ENCODE measurements at places on chromosomes 16 and 17.

DNA sequence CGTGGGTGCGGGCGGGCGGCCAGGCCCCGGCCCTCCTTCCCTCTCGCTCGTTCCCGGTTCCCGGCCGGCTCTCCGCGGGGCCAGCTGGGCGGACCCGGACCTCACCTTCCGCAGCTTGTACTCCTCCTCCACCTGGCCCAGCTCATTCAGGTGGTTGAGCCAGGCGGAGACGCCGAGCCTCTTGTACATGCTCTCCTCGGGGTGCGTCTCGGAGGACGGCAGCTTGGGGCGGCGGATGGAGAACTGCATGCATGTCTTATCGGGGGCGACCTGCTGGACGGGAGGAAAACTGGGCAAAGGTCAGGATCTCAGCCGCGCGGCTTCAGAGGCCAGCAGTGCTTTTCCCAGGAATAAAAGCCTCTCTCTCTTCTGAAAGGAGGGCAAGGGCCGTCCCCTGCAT lies 85.4 kb downstream of the TBC1D16 start:
- no peak for DNase-seq

GRCh38 chr17:21215935-21216334 lies 2.0 kb upstream of the TMEM11 start:
- DNase-seq = no peak

DNA sequence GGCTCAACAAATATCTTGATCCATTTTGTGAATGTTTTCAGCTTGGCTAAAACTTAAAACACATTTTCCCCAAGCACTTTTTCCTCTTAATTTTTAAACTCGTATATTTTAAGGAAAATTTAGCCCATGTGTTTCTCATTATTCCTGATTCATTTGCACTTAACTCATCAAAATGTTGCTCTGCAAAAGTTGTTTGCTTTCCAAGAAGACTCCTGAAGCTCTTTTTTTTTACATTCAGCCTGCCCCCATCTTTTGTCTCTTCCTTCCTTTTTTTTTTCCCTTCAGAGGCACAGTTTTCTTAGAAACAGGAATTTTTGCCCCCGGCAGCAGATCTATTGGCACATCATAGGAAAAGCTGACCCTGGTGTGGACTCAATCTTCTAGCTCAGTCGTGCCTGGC lies 155.0 kb upstream of the SALL1 start:
- no peak for DNase-seq

DNA sequence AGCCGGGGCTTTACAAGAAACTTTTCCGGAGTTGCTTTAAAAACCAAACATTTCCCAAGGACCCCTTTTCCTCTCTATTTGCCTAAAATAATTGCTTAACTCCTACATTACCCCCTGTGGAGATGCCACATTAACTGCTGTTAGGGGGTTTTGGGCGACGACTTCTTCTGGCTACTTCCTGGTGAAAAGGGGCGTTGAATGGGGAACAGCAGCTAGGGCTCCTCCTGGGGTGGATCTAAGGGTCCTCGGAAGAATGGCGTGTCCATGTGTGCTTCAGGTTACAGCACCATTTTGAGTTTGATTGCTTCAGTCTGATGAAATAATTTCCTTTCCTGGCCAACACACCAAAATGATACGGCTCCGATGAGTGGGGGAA lies 22.0 kb downstream of the ABCC1 start:
- DNase-seq = no peak

DNA sequence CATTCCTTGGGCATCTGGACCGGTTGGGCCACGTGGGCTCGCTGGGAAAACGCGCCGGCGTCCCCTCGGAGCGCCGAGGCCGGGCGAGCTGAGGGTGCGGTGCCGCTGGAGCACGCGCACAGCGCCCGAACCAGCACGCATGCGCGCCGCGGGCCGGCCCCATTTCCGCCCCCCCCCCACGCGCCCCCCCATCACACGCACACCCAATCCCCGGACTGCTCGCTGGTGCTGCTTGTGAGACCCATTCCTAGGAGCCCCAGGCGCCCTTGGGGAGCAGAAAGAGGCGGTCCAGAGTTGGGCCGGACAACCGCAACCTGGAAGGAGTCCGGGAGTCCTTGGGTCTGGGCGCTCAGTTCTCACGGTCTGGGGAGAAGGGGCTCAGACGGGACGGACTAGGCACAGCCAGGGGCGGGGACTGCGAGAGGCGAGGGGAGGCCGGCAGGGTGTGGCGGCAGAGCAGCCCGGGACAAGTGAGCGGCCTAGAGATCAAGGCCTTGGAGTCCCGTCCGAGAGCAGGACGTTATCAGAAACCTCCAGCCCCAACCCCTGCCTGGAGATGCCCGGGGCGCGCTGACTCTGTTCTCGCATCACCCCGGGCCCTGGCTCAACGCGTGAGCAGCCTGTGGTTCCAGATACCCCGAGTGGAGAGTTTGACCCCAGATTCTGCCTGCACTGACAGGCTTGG lies 6.0 kb upstream of the CBX8 start:
- DNase-seq = no peak

- no peak for DNase-seq
These were observed 36.6 kb downstream of the TMEM11 start for GRCh38 chr17:21177401-21177800.

- DNase-seq = no peak
These were observed 1.2 kb upstream of the SECTM1 start for GRCh38 chr17:82334622-82335394.

GRCh38 chr17:34361478-34362061 lies 1.5 kb downstream of the CCL1 start:
- peak; percentile 94 for DNase-seq

GRCh38 chr16:11992008-11992584 lies 15.6 kb downstream of the SNX29 start:
- DNase-seq = no peak

DNA sequence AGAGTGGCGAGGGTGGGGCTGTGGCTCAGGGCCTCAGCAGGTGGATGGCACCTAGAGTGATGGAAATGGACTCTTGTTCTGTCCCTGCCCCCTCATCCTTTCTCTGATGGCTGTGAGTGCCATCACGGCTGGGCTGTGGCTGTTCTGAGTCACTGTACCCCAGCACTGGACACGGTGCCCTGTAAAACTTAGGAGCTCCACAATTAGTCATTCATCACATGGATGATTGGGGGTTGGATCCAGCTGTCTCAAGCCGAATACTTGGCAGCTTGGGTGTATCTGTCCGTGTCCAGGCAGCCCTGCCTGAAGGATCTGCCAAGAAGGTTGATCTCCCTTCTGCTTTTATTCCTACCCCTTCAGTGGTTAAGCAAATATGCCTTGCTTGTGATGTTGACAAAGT lies 295.5 kb upstream of the EEF2KMT start:
- no peak for DNase-seq

DNA sequence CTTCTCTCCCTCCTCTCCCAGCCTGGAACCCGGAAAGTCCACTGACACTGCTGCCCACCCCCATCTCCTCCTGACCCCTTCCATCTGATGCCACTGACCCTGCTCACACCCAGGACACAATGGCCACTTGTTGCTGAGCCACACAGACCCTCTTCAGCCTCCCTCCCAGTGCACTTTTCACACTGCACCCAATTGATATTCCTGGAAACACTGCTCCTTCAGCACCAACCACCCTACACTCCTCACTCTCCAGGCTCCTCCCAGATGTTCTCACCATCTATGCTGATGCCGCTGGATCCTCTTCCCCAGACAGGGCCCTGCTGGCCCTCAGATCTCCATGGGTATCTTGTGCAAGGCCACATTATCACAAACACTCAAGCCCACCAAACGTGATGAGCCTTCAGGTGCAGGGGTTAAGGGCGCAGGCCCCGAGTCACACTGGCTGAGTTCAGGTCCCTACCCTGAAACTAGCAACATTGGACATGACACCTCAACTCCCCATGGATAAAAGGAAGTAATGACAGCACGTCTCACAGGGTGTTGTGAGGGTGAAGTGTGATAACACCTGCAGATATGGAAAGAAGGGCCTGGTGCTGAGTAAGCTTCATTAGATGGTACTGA lies 238.1 kb downstream of the ZNF423 start:
- DNase-seq = no peak

- DNase-seq = no peak
These were observed 59.8 kb downstream of the CYTH1 start for GRCh38 chr17:78722246-78722761.

GRCh38 chr16:46932802-46933201 lies 40.7 kb downstream of the DNAJA2 start:
- DNase-seq = no peak

DNA sequence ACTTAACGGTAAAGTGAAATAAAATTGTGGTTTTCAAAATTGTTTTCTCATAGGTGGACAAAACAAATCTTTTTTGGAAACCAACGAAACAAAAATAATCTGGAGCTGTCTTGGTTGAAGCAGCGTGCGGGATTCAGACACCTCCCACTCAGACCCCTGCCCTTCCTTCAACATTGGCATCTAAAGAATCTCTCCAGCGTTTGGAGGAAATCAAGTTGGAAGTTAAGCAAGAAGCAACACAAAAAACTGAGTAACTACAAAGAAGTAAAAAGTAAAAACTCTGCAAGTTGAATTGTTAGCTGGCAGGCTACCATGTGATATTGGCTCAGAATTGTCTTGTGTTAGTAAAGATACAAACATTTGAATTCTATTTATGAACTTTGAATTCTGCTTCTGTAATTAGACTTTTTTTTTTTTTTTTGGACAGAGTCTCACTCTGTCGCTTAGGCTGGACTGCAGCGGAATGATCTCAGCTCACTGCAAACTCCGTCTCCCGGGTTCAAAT lies 361.0 kb upstream of the PMFBP1 start:
- DNase-seq = no peak

Measured in NCI-H1105 treated with DMSO at 0.1 percent for 48 hours (cell line).